Breast epithelium (tissue), 4 donors: ENCODE measurements at places on chromosomes 2 and 18.

DNA sequence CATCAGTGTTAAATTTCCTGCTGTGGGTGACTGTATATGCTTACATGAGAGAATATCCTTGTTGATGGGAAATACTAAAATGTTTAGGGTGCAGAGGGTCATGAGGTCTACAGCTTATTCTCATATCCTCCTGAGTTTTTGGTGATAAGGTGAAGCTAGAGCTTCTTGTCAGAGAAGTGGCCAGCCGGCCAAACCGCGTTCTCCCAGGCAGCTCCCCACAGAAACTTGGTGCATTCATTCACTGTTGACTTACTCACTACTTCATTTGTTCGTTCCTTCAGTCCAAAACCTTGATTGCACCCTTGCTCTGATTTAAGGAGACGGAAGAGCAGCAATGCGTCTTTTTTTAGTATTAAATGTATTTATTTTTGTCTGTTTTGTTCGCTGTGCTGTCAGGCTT lies 8.7 kb downstream of the SNED1 start:
- DNase-seq: no peak

DNA sequence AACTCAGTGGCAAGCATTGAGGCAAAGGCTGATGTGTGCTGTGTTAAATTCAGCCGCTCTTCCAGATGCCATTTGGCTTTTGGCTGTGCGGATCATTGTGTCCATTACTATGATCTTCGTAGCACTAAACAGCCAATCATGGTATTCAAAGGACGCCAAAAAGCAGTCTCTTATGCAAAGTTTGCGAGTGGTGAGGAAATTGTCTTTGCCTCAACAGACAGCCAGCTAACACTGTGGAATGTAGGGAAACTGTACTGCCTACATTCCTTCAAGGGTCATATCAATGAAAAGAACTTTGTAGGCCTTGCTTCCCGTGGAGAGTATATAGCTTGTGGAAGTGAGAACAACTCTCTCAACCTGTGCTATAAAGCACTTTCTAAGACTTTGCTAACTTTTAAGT lies 195.5 kb upstream of the RAB12 start:
- no peak for DNase-seq

GRCh38 chr2:101149241-101150192 lies 1.7 kb downstream of the TBC1D8 start:
- DNase-seq: no peak

DNA sequence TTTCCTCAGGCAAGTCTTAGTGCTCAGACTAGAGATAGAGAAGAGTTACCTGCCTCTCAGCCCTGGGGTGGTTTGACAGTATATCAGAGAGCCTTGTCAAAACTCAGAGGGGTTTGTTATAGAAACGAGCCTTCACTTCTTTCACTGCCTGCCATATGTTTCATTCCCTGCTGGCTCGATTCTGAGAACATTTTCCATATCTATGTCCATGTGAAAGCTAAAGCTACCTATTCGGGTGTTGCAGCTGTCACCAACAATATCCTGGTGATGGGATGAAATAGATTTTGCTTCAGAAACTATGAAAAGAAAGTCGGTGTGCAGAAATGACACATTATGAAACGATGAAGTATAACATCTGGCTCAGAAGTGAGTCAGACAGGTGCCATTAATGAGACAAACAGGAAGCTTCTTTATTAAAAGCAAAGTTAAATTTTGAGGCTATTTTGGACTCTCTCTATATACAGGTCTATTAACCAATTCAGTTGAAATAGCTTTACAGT lies 56.1 kb upstream of the TANK start:
- DNase-seq: no peak

DNA sequence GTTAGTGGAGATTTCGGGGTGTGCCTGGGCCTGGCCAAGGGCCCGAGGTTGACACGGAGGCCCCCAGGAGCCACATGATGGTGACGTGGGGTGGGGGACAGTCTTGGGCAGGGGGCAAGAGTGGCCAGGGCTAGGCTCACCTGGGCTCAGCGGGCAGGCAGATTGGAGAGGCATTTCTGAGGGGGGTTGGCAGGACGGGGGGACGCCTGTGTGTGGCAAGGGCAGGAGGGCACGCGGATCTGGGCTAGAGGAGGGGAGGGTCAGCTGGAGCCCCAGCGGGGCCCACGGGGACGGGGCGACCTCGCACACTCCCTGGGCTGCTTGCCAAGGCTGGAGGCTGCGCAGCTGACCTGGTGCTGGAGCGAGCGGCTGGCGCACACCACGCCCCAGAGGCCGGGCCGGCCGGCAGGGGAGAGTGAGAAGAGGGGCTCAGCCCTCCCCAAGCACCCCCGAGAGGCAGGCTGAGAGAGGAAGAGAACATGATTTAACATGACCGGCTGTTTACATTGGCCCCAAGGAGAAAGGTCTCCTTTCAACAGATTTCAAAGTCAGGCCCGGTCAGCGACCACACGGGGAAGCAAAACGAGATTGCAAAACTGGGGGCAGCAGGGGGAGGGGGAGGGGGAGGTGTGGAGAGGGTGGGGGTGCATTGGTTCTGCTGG lies 38.0 kb upstream of the SNED1 start:
- peak; percentile 54 for DNase-seq

DNA sequence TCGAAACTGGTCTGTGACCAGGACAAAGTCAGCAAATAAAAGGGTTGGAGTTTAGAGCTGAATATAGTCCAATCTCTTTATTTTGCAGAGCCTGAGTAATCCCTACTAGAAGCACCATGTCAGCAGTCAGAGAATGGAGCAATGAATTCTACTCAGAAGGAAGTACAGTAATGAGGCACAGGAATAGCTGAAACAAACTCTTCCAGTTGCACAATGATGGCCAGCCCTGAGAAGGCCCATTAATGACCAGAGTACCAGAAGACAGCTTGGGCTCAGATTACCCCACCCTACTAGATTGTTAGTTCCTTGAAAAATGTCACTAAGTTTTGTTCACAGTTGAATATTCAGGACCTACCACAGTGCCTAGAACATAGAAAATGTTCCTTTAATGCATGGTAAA lies 40.3 kb upstream of the SCG2 start:
- no peak for DNase-seq

GRCh38 chr2:136004965-136005364 lies 19.5 kb upstream of the DARS1 start:
- no peak for DNase-seq

GRCh38 chr2:208565690-208566416 lies 159.3 kb downstream of the PTH2R start:
- no peak for DNase-seq

DNA sequence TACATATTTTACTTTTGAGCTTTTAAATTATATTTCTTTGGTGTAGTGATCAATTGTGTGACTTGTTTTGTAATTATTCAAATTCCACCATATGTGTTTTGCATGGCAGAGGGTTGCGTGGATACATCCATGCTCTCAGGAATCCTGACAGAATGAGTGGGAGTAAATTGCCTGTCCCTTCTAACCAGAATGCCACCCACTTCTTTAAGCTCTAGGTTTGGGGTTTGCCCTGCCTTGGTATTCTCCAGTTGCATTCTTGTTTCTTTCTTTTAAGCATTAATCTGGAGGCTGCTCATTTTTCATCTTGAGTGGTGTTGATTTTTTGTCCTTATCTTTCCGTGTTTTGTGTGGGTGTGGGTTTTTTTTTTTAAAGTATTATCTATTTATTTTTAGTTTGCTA lies 360.0 kb downstream of the PTPRM start:
- DNase-seq: no peak

DNA sequence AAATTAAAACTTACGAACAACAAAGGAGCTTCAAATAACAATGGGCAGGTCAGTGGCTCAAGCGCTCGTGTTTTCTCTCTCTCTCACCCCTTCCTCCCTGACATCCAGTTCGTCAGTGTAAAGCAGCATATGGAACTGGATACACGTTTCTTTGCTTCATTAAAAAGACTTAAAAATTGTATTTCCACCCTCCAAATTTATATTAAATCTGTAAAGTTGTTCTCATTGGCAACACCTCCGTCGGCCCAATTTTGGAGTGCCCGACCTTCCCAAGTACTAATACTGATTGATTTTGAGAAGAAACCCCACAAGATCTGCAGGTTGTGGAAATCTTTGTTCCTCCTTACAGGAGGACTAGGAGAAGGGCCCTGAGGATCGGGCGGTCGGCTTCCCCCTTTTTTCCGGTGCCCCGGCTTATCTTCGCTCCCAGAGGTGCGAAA lies 2.2 kb downstream of the TBR1 start:
- DNase-seq: no peak

GRCh38 chr2:182862091-182862490 lies 4.3 kb downstream of the FRZB start:
- no peak for DNase-seq

DNA sequence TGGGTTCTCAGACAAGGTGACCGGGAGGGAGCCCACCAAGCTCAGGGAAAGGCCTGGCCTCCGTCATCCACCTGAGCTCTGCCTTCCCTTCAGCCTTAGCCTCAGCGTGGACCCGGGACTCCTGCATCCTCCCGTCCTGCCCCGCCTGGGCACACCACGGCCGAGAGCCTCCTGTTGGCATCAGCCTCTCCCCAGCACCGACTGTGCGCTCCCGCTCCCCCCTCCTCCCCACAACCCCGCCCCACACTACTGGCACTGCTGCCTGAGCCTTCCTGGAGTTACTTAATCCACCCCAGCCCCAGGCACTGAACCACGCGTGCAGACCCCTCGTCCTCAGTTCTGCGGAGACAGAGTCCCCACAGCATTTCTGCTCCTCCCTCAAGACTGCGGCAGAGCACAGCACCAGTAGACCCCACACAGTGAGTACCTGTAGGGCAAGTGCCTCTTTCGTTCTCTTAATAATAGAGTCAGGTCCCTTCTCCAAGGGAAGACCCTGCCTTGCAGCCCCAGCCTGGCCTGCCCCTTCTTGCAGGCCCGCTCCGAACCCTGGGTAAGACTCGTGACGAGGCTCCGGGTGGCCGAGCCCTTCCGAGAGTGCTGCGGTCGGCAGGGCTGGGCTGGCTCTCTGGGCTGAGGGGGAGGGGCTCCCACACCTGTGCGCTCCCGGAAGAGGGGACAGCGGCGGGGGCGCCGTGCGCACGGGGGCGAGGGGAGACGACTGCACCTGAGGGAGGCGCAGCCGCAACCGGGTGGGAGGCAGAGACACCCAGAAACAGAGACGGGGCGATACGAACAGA lies at the start of gene AMER3:
AMER3 (plus strand) TSS at position 285 of the 797 bp plus-strand sequence. CDS start 6,533 bp downstream, outside the sequence.
- no peak for DNase-seq

DNA sequence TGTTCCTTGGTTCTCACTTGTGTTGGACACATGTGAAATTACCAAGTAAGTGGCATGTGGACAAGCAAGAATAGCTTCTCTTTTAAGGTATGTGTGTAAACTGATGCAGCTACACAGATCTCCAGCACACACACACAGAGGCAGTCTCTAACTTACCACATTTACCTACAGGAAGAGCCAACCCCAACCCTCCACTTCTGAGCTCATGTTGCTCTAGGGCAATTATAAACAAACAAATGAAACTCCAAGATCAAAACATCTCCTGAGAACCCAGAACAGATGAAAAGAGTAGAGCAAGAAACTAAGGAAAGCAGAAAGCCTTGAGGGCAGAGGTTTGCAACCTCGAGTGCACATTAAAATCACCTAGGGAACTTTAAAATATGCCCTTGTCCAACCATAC lies 16.0 kb upstream of the TMEM37 start:
- DNase-seq: no peak

- DNase-seq: no peak
Observed at GRCh38 chr2:39405364-39405763, 31.7 kb downstream of the MAP4K3 start.

GRCh38 chr2:237858294-237859081 lies 935 bp upstream of the RAMP1 start:
- DNase-seq: peak; percentile 60
